ENCODE measurements at places on chromosomes 2 and 18.
A peak's percentile ranks its signal among the peaks of the same experiment; 100 is the strongest.

GRCh38 chr2:67631483-67631882 lies 234.3 kb downstream of the ETAA1 start:
- no peak for DNase-seq

- DNase-seq, result no peak
Observed at GRCh38 chr18:42549596-42549995, 565.9 kb downstream of the RIT2 start.

DNA sequence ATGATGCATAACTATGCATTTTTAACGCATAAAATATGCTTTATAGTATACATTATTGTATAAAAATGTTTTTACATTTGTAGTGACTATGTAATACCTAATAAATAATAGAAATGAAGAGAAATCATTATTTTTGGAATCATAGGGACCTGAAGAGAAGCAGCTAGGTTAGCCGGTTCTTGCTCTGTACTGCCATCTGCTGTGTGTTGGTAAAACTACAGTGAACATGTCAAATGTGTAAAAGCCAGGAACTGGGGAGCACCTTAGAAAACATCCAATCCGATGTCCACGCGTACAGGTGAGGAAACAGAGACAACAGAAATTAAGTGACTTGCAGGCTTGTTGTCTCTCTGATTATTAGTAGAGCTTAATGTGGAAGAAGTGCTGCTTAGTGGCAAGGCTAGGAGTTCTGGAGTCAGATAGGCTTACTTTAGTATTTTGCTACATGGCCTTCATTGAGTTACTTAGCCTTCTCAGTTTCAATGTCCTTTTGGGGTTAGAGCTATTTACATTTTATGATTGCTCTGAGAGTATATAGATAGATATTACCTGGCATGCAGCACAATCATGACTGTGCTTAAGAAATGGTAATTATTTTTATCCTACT lies 386.5 kb downstream of the DLGAP1 start:
- DNase-seq, result peak; percentile 68

GRCh38 chr18:59085797-59086196 lies 53.9 kb upstream of the SEC11C start:
- no peak for DNase-seq

- no peak for DNase-seq
Observed at GRCh38 chr2:46025081-46025480, 272.1 kb upstream of the EPAS1 start.

- DNase-seq, result no peak
Observed at GRCh38 chr18:79104137-79104536, 34.9 kb downstream of the ATP9B start.

- peak; percentile 12 for DNase-seq
Observed at GRCh38 chr2:112121682-112122254, 16.4 kb upstream of the FBLN7 start.

DNA sequence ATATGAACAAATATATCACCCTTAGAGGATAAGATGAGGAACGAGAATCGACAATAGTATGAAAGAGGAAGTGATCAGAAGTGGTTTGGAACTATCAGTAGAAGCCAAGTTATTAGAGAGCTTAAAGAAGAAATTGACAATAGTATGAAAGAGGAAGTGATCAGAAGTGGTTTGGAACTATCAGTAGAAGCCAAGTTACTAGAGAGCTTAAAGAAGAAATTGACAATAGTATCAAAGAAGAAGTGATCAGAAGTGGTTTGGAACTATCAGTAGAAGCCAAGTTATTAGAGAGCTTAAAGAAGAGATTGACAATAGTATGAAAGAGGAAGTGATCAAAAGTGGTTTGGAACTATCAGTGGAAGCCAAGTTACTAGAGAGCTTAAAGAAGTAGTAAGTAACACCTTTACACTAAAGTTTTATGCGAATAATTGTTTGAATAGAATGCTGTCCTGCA lies 175.5 kb downstream of the ZNF407 start:
- no peak for DNase-seq
